CD4-positive, alpha-beta T cell treated with Interferon alpha-2 for 1 hour (primary cell): ENCODE measurements at places on chromosomes 6 and 20.

GRCh38 chr6:163406830-163407229, 7.7 kb upstream of the QKI start:
- DNase-seq = no peak

- no peak for DNase-seq
These were observed 80.7 kb upstream of the NEDD9 start for GRCh38 chr6:11313207-11313606.

GRCh38 chr6:16168858-16169257, 40.0 kb downstream of the MYLIP start:
- no peak for DNase-seq

- no peak for DNase-seq
These were observed 248.3 kb upstream of the AFDN start for GRCh38 chr6:167578371-167578901.

DNA sequence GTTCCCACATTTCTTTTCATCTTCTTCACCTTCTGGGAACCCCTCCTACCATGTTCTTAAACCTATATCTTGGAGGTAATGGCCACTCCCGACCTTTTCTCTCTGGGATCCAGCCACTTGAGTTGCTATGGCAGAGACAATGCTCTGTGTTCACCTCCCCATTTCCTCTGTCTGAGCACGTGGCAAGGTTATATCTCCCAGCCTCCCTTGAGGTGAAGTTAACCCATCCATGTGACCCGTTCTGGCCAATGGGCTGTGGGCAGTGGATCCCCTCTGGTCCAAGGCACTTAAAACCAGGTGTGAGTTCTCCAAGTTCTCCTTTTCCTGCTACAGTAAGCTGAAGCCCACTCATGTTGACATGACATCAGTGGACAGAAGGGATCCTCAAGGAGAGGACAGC, 261.4 kb downstream of the LRFN2 start:
- no peak for DNase-seq

- DNase-seq = no peak
These were observed 682.7 kb downstream of the MAFB start for GRCh38 chr20:40006168-40006860.

DNA sequence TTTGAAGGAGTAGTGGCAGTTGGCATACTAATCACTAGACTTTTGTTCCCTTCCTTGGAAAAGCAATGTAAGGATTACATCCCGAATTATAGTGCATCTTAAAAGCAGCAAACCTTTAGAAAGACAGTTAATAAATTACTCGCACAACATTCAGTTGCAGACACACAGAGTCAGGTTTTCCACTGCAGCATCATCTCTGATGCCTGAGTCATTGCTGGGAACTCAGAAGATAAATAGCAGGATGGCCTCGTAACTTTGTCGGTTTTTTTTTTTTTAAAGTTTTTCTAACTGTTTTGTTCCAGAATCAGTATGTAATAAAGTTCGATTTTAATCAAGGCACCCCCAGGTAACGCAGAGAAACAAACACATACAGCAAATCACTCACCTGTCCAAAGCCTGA, 34.3 kb downstream of the GJA10 start:
- DNase-seq = no peak

- DNase-seq = peak; percentile 44
These were observed 24.0 kb downstream of the MTFR2 start for GRCh38 chr6:136226027-136226673.

- DNase-seq = peak; percentile 55
These were observed 150.8 kb downstream of the ZMYND8 start for GRCh38 chr20:47205577-47206123.

GRCh38 chr6:136644597-136644952, 94.4 kb upstream of the MAP7 start:
- DNase-seq = no peak

DNA sequence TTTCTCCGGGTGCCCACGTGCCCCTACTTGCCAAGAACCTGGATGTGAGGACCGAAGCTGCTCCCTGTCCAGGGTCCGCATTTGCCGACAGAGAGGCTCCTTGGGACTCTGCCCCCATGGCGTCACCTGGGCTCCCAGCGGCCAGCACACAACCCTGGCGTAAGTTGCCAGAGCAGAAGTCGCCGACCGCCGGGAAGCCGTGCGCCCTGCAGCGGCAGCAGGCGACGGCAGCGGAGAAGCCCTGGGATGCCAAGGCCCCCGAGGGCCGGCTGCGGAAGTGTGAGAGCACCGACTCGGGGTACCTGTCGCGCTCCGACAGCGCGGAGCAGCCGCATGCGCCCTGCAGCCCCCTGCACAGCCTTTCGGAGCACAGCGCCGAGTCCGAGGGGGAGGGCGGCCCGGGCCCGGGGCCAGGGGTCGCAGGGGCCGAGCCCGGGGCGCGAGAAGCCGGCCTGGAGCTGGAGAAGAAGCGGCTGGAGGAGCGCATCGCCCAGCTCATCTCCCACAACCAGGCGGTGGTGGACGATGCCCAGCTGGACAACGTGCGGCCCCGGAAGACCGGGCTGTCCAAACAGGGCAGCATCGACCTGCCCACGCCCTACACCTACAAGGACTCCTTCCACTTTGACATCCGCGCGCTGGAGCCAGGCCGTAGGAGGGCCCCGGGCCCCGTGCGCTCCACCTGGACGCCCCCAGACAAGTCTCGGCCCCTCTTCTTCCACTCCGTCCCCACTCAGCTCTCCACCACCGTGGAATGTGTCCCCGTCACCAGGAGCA, 28.3 kb downstream of the ZNF831 start:
- DNase-seq = no peak

DNA sequence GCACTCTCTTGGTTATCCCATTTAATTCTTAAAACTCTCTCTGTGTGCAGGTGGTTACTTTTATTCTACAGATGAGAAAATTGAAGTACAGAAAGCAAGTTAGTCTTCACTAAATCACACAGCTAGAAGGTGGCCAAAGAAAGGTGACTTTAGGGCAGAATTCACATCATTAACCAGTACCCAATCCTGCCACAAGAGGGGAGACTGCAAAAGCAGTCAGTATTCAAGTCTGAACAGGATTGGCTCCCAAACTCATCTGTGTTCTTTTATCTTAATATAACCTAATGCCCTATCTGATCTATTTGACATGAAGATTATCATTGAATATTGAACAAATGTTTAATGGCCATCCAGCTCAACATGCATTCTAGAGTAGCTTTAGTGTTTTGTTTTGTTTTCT, 225.3 kb upstream of the FAM83B start:
- no peak for DNase-seq

DNA sequence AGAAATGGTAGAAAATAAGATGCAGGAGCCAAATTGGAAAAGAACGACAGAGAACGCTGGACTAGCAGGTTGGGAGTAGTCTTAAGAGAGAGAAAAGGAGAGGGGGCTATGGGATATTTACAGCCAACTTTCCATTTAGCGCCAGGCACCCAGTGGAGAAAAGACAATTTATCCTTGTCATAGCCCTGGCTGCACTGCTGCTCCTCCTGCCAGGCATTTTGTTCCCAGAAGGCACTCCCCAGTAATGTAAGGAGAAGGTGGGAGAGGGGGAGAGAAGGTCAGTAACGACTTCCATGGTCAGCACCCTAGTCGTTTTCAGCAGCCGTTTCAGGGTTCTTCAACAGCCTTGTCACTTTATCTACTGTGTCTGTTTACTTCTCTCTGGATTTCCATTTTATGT, 159.0 kb downstream of the TRMT11 start:
- DNase-seq = no peak

GRCh38 chr6:117918454-117918853, 11.4 kb downstream of the SLC35F1 start:
- no peak for DNase-seq

- no peak for DNase-seq
These were observed 22.7 kb upstream of the CTAGE9 start for GRCh38 chr6:131733376-131734016.

- no peak for DNase-seq
These were observed 554.5 kb upstream of the AGPAT4 start for GRCh38 chr6:161828355-161828754.

DNA sequence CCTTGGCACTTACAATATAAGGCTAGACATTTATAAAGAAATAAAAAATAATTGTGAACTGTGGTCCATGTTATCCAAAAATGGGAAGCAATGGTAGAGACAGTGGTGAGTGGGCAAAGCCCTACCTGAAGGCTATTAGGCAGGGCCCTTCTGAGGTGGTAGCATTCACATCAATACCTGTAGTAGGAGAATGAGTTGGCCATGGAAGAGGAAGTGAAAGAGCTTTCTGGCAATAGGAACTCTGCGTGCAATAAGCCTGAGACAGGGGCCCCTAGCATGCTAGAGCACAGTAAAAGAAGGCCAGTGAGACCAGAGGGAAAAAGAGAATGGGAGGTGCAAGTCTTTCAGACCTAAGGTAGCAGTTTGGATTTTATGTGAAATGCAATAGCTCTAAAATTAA, 754.5 kb downstream of the PTPRT start:
- no peak for DNase-seq

DNA sequence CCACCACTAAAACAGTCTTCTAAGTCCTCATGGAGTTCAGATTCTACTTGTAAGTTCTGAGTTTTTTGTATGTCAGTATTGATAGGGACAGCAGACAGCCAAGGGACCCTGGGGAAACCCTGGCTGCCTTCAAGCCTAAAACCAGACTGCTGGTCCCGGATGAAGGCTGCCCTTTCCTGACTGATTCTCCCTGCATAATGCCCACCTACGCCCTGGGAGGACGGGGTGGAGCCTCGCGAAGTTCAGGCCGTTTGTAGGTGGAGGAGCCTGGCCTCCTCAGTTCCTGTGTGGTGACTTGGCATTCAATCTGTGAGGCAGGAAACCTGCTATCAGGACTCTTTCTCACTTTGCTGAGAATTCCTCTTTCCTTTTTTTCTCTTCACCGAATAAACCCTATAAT, 120.3 kb upstream of the LGSN start:
- DNase-seq = no peak

DNA sequence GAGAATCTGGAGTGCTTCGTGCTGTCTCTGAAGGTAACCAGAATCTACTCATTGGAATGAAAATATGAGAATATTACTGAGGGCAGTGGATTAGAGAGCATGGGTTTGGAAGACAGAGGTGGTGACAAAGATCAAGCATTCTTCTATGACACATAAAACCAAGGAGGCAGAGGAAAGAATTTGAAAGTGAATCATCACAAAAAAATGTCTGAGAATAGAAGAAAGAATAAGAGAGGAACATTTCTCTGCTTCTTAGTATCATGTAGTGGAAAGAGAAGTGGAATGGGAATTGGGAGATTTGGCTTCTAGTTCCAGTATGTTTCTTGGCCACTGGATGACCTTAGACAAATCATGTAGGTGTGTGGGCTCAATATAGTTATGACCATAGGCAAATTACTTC, 474.0 kb downstream of the TFAP2B start:
- DNase-seq = no peak

- no peak for DNase-seq
These were observed 350.9 kb downstream of the SMOC2 start for GRCh38 chr6:168791917-168792316.

GRCh38 chr6:37967651-37968050, 148.1 kb downstream of the ZFAND3 start:
- DNase-seq = no peak

DNA sequence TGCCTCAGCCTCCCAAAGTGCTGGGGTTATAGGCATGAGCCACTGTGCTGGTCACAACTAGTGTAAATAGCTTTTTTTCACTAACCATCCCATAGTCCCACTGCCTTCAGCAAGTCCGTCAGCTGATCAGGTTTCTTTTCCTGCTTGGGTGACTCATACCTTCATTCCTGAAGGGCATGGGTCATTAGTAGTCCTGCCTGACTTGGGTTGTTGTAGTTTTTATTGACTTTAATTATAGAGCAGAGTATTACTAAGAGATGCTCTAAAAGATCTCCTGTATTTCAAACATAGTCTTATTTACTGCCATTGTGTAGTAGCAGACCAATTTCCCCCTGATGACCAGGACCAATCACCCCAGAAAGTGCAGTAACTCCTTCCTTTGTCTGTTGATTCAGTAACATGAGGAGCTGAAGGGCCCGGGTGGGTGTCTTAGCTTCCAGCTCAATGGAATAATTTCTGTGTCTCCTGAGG, 25.8 kb downstream of the HLA-C start:
- no peak for DNase-seq

DNA sequence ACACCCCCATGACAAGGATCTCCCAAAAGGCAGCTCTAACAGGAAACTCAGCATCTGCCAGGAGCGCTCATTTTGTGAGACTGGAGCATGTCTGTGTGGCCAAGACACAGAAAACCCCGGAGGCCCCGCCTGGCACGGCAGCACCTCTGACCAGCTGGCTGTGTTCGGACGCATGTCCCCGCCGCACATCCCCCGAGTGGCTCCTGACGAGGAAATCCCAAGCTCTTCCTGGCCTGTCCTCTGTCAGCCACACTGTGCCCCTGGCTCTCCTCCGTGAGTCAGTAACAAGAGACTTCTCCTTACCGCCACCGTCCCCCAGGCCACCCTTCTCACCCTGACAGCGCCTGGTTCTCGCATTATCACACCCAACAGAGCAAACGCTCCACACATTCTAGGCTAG, 14.4 kb downstream of the SLC2A4RG start:
- no peak for DNase-seq

- DNase-seq = no peak
These were observed 7.2 kb upstream of the LCA5 start for GRCh38 chr6:79544299-79544927.

DNA sequence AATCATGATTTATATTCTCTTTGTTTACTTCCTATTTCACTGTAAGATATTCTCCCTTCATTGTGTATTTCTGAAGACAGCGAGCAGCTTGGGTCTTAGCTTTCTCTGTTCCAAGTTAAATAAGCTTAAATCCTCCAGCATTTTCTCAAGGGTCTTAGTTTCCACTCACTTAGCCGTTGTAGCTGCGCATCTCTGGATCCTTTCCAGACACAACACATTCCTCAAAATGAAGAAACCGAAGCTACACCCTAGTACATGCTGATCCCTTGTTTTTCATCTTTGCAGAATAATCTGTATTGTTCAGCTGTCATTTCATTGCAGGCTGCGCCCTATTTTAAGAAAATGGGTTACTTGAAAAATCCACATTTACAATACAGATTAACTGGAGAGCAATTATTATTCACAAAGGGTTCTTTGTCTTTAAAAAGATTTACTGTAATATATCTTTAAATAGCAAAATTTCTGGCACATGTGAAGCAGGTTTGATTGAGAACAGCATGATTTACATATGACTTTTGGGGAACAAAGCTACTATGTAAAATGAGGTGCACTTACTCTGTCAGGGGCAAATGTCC, 375.8 kb downstream of the QKI start:
- no peak for DNase-seq
